Right ventricle myocardium inferior (tissue), 1 donor: ENCODE measurements at places on chromosomes 6 and 20.

DNA sequence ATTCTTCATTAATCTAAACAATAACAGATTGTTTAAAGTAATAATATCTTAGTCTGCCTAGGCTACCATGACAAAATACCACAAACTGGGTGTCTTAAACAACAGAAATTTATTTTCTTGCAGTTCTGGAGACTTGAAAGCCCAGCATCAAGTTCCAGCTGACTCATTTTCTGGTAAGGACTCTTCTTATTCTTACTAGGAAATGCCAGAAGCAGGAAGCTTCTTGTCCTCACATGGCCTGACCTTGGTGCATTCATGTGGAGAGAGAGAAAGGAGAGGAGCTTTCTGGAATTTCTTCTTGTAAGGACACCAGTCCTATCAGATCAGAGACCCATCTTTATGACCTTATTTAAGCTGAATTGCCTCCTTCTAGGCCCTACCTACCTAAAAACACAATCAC lies 110.5 kb downstream of the ANKRD60 start:
- DNase-seq = no peak

- DNase-seq = no peak
Measured at GRCh38 chr6:161696801-161697200, 422.9 kb upstream of the AGPAT4 start.

DNA sequence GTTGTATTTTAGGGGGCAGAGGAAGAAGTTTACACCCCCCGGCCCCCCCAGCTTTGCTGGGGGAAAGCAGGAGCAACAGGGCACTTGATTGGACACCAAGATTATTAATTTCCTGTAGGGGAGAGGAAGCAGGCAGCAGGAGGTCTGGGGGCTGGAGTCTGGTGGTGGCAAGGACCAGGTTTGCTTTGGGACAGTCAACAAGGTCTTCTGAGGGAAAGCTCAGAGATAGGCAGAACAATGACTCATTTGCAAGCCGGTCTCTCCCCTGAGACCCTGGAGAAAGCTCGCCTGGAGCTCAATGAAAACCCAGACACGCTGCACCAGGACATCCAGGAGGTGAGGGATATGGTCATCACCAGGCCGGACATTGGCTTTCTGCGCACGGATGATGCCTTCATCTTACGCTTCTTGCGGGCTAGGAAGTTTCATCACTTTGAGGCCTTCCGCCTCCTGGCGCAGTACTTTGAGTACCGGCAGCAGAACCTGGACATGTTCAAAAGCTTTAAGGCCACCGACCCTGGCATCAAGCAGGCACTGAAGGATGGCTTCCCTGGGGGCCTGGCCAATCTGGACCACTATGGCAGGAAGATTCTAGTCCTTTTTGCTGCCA lies 1.6 kb downstream of the CLVS2 start:
- no peak for DNase-seq

DNA sequence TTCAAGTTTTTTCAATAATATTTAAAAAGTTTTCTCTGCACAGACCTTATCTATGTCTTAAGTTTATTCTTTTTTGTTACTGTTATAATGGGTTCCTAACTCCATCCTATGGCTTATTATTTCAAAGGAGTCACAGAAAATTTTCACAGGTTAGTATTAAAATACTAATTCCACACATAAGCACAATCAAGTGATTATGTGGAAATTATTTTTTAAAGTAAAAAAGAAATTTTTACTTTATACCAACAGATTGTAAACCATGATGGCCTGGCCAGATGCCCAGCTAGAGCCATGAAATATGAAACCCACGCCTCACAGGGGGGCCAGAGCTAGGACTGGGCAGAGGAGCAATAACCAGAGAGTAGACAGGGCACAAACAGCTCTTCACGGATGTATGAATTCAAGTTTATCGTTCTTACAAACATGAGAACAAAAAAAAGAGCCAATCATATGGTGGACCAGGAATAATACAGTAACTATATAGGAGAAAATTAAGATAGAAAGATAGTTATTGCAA lies 34.0 kb downstream of the NUDT3 start:
- no peak for DNase-seq
